KBM-7 (cell line): ENCODE measurements at places on chromosomes 3 and 15.

DNA sequence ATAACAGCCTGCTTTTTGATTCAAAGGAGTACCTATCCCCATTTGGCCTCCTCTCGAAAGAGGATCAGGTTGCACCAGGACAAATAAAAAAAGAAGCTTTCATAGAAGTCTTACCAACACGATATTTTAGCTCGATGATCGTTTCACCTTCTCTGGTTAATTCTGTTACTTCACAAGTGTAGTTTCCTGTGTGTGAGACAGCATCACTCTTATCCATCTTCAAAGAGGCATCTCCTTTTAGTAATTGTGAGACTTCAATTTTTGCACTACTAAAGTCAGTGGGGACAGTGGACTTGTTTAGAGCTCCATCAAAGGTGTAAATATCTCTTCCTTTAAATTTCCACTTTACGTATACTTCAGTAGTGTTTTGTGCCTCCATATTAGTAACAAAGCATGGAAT lies 11.0 kb downstream of the CD47 start:
- DNase-seq: no peak

GRCh38 chr3:75176937-75177336 lies 487.2 kb upstream of the FRG2C start:
- no peak for DNase-seq

DNA sequence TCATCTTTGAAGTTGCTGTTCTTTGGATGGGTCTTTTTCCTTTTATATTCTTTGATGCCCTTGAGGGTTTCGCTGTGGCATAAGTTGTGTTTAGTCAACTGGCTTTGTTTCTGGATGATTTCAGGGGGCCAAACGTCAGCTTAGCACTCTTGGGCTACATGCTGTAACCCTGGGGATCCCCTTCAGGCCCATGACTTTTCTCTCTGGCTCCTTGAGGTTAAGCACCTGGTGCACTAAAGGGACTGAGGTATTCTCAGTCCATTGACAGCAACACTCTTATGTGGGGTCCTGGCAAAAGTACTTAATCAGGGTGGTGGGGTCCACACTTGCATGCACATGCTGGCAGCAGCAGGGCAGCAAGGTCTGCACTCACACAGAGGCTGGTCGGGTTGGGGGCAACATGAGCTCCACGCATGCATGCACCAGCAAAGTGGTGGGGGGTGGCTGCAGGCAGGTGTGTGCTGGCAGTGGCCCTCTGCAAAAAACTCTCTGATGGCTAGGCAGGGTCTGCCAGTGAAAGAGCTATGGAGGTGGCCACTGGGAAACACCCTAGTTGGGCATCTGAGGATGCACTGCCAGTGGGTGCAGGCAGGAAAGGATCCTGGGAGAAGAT lies 38.1 kb upstream of the CD200R1L start:
- no peak for DNase-seq

DNA sequence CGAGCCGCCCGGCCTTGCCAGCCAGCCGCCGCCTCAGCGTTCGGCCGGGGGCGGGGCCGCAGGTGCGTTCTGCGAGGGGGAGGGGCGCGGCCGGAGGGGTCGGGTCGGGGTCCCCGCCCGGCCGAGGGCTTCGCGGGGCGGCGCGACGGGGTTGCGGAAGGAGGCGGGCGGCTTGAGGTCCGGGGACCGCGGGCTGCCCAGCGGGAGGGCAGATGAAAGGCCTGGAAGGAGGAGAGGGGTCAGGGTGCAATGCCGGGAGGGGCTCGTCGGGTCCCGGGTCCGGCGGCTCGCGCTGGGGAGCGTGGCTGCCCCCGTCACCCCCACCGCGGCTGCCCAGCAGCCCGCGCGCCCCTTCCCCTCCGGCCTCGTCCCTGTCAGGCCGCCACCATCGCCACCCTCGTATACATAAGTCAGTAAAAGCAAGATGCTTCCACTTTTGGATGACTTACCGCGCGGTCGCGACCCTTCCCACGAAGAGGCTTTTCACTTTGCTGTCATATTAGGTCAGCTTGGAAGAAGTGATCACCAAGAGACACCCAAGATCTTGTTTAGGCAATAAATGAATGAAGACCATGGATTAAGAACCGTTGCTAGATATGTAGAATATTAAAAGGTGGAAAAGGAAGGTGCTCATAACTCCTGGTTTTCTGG lies 620 bp upstream of the ANP32A start:
- DNase-seq: peak; percentile 64

DNA sequence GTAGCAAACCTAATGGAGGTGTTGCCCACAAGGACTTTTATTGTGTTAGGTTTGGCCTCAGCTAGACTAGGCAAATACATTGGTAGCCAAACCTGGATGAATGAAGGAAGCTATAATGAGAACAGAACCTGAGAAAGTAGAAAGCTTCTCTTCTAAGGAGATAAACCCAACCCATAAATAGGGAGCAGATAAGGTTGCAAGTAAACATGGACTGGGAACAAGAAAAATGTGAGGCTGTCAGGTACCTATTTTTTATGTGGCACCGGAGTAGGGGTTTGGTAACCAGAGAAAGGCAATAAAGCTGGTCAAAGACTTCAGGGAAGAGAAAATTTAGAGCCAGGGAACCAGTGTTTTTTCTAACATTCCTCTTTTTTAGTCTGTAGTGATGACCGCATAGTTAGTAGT lies 25.0 kb downstream of the ZNF654 start:
- no peak for DNase-seq

GRCh38 chr3:29083676-29084075 lies 197.2 kb upstream of the RBMS3 start:
- no peak for DNase-seq

GRCh38 chr15:72790302-72790910 lies 6.8 kb upstream of the ADPGK start:
- no peak for DNase-seq

DNA sequence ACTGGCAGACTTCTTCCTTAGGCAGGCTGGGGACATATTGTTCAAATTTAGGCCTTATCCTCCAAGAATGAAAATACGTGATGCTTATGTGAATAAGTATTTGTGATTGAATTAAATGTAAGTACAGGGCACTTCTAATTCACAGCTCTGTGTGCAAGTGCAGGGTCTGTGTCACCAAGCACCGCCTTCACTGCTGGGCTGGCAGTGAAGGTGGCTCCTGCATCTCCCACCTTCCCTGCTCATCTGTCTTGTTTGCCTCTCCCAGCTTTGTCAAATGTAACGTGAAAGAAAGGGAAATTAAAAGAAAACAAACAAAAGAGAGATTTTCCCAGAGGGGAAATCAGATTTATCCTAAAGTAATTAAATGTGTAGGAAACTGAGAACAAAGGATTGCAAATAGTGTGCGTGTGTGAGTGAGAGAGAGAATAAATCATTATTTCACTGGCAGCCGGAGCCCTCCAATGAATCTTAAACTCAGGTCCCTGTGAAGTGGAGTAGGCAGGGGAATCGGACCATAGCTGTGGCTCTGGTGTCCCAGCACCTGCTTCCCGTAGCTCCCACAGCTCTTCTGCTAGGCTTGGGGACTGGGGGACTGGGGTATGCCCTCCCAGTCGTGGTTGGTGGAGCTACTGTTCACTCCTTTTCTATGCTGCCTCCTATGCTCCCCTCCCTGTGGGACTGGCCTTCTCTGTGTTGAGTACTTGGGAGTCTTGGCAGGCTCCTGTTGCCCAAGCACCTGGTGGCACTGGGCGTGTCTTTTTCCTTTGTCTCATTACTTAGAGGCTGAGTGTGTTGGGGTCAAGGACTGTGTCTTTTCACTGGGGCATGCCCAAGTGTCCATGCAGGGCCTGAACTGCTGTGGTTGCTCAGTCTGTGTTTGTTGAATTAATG lies 222.2 kb downstream of the EPHB1 start:
- no peak for DNase-seq

GRCh38 chr3:183381179-183381578 lies 47.2 kb downstream of the MCF2L2 start:
- no peak for DNase-seq

- DNase-seq: no peak
Observed at GRCh38 chr15:66661432-66662096, 40.5 kb upstream of the SMAD6 start.

GRCh38 chr15:60536314-60536713 lies 57.4 kb upstream of the ICE2 start:
- no peak for DNase-seq

DNA sequence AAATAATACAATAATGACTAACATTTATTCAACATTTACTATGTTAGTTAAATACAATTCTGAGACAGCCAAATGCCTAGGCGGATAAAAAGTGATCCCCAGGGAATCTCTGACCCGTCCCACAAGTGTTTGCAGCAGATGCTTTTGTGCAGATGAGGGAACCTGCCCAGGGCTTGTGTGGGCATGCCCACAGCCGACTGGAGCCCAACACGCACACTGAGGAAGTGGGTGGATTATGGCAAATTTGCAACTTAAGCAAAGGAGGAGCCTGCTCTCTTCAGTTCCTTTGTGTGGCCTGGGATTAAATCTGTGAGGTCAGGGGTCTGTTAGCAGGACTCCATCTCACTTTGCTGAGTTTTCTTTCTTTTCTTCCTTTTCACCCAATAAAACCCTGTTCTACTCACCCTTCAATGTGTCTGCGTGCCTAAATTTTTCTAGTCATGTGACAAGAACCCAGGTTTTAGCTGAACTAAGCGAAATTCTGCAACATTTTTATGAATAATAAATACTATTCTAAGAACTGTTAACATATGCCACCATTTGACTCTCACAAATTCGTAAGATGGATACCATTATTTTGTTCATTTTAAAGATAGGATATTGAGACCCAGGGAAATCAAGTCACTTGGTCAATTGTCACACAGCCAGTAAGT lies 13.9 kb upstream of the RTP1 start:
- peak; percentile 81 for DNase-seq

DNA sequence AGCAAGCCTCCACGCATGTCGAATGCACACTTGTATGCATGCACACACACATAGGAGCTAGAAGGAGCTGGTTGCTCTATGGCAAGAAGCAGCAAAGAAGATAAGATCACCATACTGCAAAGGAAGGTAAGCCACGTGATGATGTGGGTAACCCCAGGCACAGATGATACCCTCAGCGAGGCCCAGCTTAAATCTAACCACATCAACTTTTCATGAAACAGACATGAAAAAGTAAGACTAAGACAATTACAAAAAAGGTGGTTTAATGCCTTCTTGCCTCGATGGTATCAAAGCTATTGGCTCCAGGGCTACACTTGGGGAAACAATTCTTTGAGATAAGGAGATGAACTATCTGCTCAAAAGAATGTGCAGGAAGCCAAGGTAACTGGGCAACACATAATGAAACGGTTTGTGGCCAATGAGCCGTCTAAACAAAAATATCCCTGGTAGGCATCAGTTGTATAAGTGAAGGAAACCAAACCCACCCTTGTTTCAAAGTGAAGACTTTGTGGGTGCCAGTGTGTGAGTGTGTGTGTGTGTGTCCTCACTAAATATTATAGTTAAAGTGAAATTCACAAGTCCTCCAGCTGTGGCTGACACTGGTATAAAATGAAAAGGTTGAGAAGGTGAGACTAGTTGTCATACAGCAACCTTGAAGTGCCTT lies 365.7 kb upstream of the ICE2 start:
- DNase-seq: no peak

GRCh38 chr15:98859149-98859548 lies 148.4 kb downstream of the PGPEP1L start:
- DNase-seq: no peak

DNA sequence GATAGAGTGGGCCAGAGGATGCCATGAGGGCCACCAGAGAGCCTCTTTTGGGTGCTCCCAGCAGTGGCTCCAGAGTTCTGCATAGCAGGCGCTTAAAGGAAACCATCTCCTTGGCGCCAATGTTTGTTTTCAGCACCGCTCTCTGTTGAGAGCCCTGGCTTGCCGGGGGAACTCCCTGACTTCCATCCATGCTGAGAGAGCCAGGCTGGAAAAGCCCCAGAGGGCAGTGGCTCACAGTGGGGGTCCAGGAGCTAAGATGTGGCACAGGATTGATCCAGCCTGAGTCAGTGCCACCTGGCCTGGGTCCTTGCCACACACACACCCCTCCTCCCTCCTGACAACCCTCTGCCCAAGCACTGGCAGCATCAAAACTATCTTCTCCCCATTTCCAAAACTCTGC lies 50.4 kb upstream of the HACD2 start:
- DNase-seq: no peak

- DNase-seq: no peak
Observed at GRCh38 chr3:144167634-144168033, 196.0 kb downstream of the DIPK2A start.

- DNase-seq: peak; percentile 56
Observed at GRCh38 chr15:26864664-26865191, 2.1 kb upstream of the GABRA5 start.

DNA sequence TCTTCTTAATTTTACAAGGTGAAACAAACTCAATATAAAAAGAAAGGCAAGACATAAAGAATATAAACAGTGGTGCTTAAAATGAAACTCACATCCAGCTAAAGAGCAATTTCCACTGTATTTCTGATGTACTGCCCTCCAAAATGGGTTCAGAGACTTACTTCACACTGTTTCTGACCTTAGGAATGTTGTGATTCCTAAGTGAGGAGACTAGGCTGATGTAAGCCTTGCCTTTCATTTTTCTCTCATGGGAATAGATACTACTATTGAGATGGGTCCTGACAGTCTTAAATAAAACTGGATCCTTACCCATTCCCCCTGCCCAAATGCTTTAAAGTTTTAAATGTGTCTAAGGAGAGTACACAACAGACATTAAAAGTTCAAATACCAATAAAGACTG lies 86.9 kb downstream of the CBLB start:
- DNase-seq: no peak

DNA sequence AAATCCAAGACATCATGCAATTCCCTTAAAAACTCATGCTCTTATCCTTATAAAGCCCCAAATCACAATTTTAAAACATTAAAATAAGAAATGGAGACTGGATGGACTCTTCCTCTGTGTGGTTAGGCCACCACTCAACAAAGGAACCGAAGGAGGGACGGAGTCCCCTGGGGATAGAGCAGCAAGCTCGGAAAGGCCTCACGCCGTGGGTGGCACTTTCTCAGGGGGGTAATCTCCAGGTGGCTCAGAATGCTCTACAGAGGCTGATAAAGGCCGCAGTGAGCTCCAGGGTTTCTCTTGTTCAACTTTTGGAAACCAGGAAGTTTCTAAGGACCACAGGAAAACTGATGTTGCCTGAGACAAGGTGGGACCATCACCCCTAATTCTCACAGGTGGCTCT lies 23.2 kb downstream of the CCR9 start:
- no peak for DNase-seq

DNA sequence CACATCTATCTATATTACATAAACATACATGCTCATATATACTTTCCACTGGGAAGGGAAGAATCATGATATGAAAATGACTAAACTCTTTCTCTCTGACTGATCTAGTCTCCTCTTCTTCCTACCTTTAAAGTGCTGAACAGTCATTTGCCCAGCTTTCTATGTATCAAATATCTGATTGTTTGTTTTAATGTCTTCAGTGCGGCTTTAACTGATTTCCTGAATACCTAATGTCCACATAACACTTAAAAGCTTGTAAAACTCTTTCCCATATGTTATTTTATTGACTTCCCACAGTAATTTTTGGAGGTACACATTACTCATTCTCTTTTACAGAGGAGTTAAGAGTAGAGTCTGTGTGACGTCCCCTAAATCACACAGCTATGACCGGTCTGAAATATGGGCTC lies 28.2 kb downstream of the CPOX start:
- DNase-seq: no peak

- DNase-seq: no peak
Observed at GRCh38 chr15:47514200-47514652, 203.1 kb upstream of the SEMA6D start.

GRCh38 chr15:60795889-60796288 lies 316.9 kb upstream of the ICE2 start:
- no peak for DNase-seq
